ENCODE measurements at places on chromosomes 2 and 18. TPM values are rescaled to one million over a fixed set of nuclear protein-coding genes. Genes with fewer than 3 reads are reported as not detected.

The TLX2 gene
- not detected for total RNA-seq

The ITGB6 gene
- not detected for total RNA-seq

The TFCP2L1 gene
- not detected for total RNA-seq

The DSG2 gene
- total RNA-seq: 0.05 TPM

The EMILIN2 gene
- 16.3 TPM for total RNA-seq

The CDCA7 gene
- total RNA-seq: 3.9 TPM

The CTLA4 gene
- 0.78 TPM for total RNA-seq

The TDRD15 gene
- total RNA-seq: not detected

The SFTPB gene
- total RNA-seq: not detected

The CCDC150 gene
- total RNA-seq: not detected

The ZAP70 gene
- not detected for total RNA-seq

The BOLL gene
- total RNA-seq: not detected

The ALPI gene
- not detected for total RNA-seq

The ZSCAN30 gene
- total RNA-seq: 12.2 TPM

The ABCG5 gene
- not detected for total RNA-seq

The PPP1R1C gene
- not detected for total RNA-seq

The MPPE1 gene
- 28.8 TPM for total RNA-seq

The POLR1B gene
- total RNA-seq: 10.5 TPM

The FSIP2 gene
- under 0.01 TPM for total RNA-seq

The DSG4 gene
- total RNA-seq: not detected

The LDLRAD4 gene
- total RNA-seq: 0.12 TPM

The HOXD11 gene
- not detected for total RNA-seq

The DPP4 gene
- 101 TPM for total RNA-seq

The SERPINB3 gene
- total RNA-seq: not detected

The SH2D6 gene
- not detected for total RNA-seq

The DUSP19 gene
- total RNA-seq: 4.2 TPM

The CYP26B1 gene
- total RNA-seq: 11.0 TPM

The NYAP2 gene
- total RNA-seq: not detected

The ADAM17 gene
- 25.7 TPM for total RNA-seq

The VWC2L gene
- total RNA-seq: not detected

The GAREM1 gene
- total RNA-seq: 21.8 TPM

The PXDN gene
- total RNA-seq: 239 TPM

The ELOA2 gene
- not detected for total RNA-seq

The HOXD12 gene
- not detected for total RNA-seq

The MYOM1 gene
- total RNA-seq: 0.73 TPM

The SLC40A1 gene
- total RNA-seq: 19.7 TPM

The CD8A gene
- total RNA-seq: not detected

The MLPH gene
- 11.2 TPM for total RNA-seq

The GRHL1 gene
- not detected for total RNA-seq

The DGKD gene
- 11.1 TPM for total RNA-seq

The PDIA6 gene
- 275 TPM for total RNA-seq

The MREG gene
- 3.5 TPM for total RNA-seq

The HAAO gene
- total RNA-seq: not detected

The INO80B gene
- total RNA-seq: 16.6 TPM

The GPR39 gene
- total RNA-seq: 0.06 TPM

The CRYGD gene
- total RNA-seq: not detected
